Stimulated activated CD8-positive, alpha-beta memory T cell treated with anti-CD3 and anti-CD28 coated beads, Interleukin-7, amount 100 ng/mL, for 48 hours (primary cell): ENCODE measurements at places on chromosomes 1 and 21.

GRCh38 chr1:244011271-244011670 lies 39.8 kb upstream of the ZBTB18 start:
- no peak for DNase-seq

DNA sequence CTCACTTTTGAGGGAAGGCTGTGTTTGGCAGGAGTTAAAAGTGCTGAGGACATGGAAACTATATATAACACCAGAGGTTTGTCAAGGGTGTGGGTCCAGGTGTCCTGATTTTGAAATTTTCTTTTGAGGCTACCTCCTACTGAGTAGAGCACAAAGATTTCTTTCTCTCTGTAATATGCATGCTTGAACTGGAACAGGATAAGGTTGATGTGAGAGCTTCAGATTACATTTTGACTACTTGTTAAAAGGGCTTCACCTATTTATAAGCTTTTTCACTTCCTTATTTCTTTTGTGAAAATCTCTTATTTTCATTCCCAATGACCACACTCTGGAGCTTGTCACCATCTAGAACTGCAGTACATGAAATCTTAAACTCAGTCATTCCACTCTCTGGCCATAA lies 59.8 kb upstream of the PLA2G4A start:
- DNase-seq, result no peak

DNA sequence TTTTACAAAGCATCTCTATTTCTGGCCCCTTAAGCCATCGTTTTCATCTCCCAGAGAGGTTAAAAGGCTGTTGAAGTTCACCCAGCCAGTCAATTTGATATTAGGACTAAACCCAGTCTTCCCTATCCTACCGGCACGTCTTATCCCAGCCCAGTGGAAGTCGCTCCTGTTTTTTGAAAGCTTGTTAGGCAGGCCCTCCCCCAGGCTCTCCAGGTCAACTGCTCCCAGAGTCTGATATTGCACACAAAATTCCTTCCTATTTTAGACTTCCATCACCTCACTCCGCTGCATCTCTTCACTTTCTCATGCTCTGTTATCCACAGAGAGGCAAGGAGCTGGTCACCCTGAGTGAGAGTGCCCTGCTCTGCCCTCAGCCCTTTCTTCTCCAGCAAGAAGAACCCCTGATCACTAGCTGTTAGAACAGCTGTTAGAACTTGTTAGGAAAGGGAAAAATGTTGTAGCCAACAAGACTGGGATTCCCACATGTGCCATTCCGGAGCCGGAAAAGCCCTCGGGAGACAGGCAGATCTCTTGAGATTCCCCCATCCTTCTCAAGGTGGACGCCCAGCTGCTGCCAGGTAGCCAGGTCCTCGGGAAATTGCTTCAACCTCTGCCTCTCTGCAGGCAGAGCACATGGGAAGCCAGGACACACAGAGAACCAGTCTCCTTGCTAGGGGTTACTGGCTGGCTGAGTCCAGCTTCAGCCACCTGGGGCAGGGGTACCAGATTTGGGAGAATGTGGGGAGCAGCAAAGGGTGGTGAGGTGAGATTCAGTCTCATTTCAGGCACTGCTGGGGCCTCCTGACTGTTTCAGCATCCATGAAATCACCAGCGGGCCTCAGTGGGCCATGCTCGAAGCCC lies 25.7 kb downstream of the PLXNA2 start:
- no peak for DNase-seq

GRCh38 chr1:200776949-200777348 lies 38.3 kb downstream of the CAMSAP2 start:
- no peak for DNase-seq

DNA sequence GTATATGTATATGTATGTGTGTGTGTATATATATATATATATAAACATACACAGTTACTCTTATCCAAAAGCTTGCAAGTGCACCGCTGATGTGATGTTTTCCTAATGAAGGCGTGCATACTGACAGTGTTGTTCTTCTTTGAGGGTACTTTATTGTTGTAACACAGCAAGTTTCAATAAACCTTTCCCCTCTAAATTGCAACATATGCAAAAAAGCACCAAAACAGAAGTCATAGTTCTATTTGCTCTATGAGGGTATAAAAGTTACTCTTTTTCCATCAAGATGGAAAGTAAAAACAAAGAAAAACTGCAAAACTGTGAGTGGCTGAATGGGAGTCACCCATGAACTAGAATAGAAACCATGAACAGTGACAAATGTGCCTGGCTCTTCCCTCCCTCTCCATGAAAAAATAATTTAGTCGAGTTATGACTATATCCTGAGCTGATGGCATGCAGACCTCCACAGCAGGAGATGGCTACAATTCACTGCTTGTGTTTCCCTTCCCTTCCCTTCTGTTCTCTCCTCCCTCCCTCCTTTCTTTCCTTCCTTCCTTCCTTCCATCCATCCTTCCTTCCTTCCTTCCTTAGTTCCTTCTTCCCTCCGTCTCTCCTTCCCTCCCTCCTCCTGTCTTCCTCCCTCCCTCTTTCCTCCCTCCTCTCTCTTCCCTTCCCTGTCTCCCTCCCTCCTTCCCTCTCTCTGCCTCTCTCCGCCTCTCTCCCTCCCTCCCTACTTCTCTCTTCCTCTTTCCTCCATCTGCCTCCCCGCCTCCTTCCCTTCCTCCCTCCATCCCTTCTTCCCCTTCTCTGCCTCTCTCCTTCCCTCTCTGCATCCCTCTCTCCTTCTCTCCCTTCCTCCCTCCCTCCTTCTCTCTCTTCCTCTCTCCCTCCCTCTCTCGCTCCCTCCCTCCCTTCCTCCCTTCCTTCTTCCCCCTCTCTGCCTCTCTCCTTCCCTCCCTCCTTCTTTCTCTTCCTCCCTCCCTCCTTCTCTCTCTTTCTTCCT lies 220.7 kb upstream of the POU3F1 start:
- no peak for DNase-seq
